NCI-H226 (cell line): ENCODE measurements at places on chromosomes 7 and 10.

DNA sequence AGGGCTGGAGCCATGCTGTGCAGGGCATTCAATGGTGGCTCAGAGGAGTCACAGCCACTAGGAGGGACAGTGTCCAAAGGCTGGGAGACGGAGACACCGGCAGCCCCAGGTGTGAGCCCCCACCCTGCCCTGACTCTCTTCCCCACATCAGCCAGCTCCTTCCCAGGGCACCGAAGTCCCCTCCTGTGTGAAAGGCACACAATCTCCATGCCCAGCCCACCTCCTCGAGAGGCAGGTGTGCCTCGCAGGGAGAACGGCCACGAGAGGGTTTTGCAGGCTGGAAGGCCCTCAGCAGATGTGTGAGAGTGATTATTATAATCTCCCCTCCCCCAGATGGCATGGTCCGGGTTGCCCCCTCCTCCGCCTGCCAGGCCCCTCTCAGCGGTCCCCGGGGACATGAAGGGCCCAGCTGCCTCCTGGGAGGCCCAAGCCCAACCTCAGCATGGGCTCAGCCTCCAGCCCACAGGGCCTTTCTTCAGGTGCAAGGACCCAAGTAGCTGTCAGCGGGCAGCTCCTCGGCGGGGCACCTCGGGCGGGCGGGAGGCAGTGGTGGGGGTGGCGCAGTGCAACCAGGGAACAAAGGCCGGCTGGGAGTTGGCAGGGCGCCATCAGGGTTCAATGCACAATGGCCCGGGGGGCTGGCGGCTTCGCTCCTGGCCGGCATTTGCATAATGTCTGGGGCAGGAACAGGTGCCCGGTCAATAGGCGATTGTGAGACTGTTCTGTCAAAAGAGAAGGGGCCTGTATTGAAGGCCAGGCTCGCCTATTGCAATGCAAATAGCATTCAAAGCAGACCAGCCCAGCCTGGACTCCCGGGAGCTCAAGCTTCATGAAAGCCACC lies 155.3 kb upstream of the ZMIZ1 start:
- DNase-seq, result no peak

DNA sequence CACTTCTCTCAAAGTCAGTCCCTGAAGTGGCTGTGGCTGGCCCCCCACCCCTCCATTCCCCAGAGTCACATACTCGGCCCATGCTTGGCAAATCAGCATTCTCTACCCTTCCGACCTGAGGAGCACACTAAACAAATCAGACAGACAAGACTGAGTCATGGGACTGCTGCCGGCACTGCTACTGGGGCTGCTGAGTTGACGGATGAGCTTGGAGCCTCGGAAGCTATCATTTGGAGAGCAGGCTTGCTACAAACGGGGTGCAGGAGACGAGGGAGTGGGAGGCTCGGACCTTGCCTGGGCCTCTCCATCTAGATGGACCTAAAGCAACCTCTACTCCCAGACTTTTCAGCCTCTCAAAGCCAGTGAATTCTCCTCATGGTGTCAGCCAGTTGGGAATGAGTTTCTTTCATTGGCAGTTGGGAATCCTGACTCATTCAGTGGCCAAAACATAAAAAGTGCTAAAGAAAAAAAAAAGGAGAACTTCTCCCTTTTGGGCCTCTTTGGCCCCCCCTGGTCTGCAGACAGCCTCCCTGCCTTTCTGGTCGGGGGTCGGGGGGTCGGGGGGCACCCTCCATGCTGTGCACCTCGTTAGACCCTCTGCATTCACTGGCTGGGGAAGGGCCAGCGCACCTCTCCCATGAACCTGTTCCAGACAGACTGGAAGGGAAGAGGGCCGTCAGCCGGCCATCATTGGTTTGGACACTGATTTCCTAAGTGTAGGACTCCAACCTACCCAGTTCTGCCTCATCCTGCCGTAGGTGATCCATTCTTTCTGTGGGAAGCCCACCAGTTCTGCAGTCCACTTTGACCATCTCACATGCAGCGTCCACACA lies 52.3 kb upstream of the COL13A1 start:
- peak; percentile 31 for DNase-seq

DNA sequence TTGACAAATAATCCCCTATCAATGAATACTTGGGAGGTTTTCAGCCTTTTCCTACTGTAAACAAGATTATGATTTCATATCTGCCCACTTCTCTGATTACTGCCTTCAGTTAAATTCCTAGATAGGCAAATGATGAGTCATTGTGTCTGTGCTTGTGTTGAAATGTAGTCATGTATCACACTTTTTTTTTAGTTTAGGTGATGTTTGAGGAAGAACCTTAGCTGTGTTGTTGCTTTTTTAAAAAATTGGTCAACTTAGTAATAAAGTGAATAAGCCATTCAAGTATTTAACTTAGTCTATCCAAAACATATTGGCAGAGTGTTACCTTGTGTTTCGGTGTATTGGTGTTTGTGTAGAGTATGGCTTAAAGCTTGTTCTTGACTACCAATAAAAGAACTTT lies 60.0 kb downstream of the WAC start:
- peak; percentile 63 for DNase-seq

GRCh38 chr10:12685261-12686058 lies 316.1 kb downstream of the CCDC3 start:
- DNase-seq, result no peak

DNA sequence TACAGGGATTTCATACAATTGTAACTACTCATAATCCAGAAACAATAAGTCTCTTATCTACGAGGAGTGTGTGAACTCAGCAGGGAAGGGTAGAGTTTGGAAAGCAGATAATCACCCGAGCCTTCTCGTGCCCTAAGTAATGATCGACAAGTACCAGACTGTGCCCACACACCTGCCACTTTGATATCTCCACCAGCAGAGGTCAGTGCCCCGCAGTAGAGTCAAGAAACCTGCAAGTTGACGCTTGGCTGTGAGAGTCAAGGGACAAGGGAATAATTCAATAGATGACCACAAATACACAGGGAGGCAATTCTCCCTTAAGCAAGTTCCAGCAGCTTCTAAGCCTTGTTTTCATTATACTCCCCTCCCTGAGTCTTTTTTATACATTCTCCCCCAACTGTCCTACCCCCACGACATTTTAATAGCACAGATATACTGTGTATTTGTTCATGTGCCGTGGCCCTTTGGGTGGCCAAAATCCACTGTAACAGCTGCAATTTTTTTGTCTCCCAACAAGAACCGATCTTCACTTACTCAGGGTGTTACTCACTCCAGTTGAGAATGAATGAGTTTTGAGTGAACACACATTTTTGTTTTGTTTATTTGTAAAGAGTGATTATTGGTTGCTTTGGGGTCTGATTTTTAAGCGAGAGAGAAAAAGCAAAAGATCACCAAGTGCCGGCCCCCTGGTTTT lies 106.9 kb upstream of the RHEB start:
- DNase-seq, result no peak

DNA sequence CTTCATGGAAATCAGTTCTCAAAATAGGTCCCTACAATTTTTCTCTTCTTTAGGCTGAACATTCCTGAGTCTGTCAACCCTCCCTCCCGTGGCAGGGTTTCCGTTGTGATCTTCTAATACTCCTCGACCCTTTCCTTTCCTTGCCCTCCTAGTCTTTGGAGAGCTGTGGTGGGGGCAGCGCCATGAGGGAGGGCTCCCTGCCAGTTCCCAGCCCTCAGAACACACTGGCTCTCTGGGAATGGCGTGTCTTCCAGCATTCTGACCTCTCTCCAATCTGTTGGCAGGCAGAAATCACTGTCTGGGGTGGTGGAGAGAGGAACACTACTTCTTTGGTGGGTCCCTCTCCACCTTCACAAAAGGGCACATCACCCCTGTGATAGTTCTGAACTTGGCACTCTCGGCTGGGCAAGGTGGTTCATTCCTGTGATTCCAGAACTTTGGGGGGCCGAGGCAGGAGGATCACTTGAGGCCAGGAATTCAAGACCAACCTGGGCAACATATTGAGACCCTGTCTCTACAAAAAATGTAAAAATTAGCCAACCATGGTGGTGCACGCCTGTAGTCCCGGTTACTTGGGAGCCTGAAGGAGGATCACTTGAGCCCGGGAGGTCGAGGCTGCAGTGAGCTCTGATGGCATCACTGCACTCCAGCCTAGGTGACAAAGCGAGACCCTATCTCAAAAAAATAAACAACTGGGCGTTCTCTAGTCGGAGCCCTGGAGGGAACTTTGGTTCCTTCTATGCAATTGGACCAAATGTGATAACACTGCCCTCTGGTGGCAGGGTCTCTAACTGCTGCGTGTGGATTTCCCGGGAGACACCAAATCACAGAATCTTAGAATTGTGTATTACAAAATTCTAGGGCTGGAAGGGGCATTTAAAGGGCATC lies 13.1 kb upstream of the ARPC1A start:
- DNase-seq, result peak; percentile 51

- DNase-seq, result peak; percentile 76
Observed at GRCh38 chr7:112162142-112162766, 43.9 kb downstream of the DOCK4 start.

DNA sequence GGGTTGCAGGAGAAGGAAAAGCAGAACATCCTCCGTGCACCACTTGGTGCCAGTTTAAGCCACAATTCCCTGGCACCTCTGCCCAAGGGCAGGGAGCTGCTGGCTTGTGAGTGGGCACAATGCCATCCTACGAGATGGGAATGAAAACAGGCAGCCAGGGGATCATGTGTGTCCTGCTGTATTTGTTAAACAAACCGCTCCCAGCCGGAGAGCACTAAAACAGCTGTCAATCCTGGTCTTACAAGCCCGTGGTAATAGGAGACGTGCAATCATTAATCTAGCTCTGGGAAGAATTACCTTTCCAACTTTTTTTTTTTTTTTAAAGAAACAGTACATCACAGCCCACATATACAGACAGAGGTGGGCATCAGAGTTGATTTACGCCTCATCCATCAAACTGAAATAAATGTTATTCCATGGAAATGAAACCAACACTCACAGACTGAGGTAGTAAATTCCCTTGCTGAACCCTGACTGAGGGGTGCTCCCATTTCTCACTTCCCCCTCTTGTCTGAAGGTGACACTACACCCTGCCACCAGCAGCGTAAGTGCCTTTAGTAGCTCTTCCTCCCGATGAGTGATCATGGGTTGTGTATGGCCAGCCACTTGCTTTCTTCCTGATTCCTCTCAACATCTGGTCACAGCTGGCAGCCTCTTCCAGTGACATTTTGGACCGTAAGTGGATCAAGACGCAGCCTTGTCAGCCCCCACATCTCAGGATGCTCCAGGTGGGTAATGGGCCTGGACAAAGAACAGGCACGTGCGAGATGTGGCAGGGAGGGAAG lies 143.8 kb downstream of the TEX36 start:
- no peak for DNase-seq
